ENCODE measurements at places on chromosomes 2 and 18.

GRCh38 chr2:45859682-45860081 is 208.2 kb downstream of the PRKCE start:
- DNase-seq = no peak

DNA sequence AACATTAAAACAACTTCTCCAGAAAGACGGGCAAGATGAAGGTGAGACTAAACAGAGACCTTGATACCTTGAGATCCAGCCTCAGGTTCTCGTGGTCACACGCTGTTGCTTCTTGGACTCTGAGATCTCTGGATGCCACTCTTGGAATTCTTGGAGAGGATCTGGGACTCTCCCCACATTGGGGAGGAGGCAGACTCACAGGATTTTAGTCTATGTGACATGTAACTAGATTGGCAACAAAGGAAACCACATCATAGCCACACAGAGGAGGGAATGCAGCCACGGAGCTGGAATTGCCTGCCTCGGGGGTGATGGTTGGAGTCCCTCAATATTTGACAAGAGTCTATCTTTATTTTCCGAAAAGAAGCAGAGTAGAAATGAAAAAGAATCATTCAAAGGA is 78.8 kb upstream of the IGFBP5 start:
- no peak for DNase-seq

DNA sequence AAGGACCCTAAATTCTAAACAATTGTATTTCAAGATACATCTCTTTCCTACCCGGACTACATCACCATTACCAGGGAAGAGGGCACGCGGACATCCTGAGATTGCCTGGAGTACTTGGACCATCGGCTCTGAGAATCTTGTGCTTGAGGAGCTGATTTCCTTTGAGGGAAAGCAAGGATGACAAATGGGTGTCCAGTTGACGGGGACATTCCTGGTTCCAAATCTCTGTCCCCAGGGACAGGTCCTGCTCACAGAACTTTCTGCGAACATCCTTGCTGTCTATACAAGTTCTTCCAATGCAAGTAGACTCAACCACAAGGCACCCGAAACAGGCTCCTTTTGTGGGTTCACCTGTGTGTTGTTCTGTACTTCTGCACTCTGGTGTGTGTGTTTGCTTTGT is 289.5 kb upstream of the MYT1L start:
- no peak for DNase-seq

GRCh38 chr18:75475228-75475627 is 47.7 kb upstream of the SMIM21 start:
- DNase-seq = peak; percentile 56

GRCh38 chr2:204026294-204026693 is 89.7 kb downstream of the ICOS start:
- DNase-seq = no peak

GRCh38 chr2:30404319-30405259 is 42.5 kb upstream of the LCLAT1 start:
- DNase-seq = no peak

GRCh38 chr2:73253901-73254300 is 19.8 kb downstream of the CCT7 start:
- no peak for DNase-seq

DNA sequence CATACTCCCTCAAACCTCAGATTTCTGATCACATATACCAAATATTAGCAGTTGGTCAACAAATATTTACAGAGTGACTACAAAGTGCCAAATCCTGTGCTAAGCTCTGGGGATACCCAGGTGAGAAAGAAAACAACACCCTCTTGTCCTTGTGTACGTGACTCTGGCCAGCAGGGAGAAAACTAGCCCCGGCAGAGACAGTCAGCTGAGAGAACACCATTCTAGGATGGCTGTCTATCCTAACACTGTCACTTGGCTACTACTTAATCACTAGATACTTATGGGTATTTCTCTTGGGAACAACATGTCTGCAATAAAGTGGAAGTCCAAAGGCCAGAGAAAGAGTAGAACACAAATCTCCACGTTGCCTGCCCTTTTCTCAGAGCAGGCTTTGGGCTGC is 57.9 kb upstream of the CD226 start:
- no peak for DNase-seq

- DNase-seq = no peak
Observed at GRCh38 chr2:152470861-152471854, 136.2 kb downstream of the FMNL2 start.

DNA sequence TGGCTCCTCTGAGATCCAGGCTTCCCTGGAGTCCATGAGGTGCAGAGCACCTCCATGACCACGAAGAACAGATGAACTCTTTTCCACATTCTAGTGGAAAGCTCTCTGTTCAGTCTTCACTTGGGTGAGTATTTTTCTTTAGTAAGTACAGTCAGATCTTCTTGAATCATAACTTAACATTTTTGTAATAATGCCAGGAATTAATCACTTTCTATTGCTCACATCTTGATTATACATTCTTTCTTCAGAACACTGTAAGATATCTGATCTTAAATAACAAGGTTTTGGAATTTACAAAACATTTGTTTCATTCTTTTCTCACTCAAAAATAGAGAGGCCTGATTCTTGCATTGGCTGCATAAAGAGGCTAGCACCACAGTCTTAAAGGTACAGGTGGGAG is 45.4 kb upstream of the RND3 start:
- no peak for DNase-seq

DNA sequence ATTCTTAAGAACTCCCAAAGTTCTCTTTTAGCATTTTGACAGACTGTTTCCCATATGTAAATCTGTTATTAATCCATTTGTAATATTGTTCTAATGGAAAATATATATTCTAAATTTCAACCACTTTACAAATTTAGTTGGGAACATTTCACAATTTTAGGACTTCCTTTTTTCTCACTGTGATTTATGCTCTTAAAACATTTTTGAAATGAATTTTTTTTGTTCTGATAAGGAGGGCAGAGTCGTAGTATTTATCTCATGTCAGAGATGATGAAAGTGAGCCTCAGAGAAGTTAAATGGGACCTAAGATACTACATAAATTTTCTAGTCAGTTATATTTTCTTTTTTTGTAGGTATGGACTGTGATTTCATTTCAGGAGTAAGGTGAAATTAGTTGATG is 26.6 kb downstream of the RASGRP3 start:
- no peak for DNase-seq

DNA sequence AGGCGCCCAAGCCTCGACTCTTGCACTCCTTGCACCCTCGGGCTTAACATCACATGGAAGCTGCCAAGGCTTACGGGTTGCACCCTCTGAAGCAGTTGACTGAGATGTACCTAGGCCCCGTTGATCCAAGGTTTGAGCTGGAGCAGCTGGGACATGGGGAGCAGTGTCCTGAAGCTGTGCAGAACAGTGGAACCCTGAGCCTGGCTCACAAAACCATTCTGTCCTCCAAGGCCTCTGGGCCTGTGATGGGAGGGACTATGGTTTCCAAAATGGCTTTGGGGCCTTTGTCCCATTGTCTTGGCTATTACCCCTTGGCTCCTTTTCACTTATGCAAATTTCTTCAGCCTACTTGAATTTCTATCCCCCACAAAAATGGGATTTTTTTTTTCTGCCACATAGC is 454.0 kb downstream of the PIK3C3 start:
- no peak for DNase-seq

GRCh38 chr2:201465524-201465971 is 14.0 kb downstream of the STRADB start:
- no peak for DNase-seq

DNA sequence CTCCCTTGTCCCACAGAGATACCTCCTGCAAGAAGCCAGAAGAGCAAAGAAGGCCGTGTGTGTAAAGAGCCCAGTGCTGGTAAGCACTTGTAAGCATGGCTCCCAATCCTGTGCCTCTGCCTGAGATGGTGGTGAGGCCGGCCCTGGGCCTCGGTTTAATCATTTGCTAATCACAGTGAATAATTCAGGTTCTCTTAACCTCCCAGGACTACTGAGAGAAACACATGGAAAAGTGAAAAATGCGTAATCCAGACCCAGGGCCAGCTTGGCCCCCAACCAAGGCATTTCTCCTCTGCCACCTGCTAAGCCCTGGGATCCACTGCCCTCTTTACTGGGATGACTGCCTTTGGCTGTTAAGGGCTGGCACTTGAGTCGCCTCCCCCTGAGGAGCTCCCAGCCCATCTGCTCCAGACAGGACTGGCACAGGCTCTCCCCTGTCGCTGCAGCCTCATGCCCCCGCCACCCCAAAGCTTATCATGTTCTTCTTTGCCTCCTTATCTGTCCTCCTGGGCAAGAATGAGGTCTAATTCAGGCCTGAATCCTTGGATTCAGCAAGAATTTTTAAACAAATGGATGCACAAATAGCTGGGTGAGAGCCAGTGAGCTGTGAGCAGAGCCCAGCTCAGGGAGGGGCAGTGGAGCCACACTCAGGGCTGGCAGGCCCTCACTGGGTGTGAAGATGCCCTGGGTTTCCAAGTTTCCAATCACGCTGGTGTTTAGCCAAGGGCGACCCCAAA is 193.9 kb upstream of the HS6ST1 start:
- no peak for DNase-seq

- DNase-seq = no peak
Observed at GRCh38 chr2:238444242-238444641, 17.5 kb downstream of the ASB1 start.

DNA sequence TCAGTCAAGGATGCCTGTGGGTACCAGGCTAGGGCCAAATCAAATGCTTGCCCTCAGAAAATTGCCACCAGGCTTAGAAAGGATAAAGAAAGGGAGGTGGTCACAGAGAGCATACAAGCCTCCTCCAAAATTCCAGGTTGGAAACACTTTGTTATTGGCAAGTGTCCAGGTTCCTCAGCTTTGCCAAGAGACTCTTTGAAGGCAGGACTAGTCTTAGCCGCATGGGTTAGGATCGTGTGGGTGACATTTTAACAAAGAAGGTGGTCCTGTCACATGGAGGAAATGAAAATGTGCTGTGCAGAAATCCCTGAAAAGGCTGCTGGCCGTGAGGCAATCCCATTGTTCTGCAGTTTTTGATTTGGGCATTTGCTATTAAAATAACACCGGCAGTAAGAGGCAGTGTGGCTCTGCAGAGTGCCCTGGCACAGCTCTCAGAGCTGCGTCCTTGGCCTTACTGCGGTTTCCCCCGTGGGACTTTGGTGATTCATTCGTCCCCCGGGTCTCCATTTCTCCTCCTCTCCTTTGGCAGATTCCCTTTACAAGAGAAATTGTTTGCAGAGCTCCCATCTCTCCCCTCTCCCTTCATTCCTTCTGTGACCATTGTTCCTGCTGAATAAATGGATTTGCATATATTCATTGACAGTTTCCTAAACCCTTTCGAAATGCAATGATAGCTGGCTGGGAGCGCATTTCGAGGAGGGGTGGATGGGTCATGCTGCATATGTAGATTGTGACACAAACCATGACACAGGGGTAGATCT is 187.3 kb downstream of the VAPA start:
- no peak for DNase-seq

DNA sequence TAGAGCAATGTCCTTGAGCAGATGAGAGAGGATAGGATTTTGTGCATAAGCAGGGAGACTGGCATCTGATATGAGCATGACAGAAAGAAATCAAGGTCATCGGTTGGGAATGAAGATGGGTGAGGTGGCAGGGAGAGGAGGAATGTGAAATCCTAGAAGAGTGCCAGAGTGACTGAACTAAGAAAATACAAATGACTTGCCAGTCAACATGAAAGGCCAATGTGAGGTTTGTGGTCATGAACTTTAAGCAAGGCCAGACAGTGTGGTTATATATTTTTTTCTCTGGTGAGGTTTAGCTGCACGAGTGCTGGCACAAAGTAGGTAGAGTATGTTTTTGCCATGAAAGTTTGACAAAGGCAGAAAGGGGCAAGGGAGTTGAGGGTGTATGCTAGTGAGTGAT is 21.2 kb downstream of the QPCT start:
- no peak for DNase-seq

DNA sequence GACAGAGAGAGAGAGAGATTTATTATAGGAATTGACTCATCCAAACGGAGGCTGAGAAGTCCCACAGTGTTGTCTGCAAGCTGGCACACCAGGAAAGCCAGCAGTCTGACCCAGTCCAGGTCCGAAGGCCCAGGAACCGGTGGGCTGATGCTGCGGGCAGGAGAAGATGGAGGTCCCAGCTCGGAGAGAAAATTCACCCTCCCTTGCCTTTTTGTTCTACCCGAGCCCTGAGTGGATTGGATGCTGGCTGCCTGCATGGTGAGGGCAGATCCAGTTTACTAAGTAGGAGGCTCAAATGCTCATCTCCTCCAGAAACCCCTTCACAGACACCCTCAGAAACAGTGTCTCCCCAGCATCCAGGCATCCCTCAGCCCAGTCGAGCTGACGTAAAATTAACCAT is 22.2 kb upstream of the STK25 start:
- DNase-seq = no peak

DNA sequence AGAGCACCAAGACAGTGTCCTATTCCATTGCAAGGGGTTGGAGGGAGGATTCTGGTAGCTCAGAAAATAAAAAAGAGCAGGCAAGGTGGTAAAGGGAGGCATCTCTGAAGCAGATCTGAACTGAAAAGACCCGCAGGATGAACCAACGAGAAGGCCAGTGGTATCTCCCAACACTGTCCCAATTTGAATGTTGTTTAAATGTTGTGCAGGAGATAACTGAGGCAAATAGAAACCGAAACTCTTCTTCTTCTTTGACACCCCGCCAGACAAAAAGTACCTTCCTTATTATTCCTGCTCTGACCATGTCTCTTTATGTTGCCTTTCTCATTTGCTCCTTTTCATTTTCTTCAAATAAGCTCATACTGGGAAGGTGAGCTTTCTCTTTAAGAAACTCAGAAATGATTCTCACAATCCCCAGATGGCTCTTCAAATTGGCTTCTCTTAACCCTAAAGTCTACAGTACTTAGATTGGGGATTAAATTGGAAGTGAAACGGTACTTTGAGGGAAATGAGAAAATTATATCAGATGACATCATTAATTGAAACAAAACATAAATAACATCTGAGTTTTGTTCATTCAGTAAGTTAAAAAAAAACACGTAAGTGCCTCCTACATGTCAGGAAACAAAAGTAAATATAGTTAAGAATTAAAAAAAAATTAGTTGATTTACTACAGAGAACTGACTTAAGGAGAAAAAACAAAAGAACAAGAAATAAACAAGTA is 143.6 kb downstream of the WDPCP start:
- DNase-seq = no peak

DNA sequence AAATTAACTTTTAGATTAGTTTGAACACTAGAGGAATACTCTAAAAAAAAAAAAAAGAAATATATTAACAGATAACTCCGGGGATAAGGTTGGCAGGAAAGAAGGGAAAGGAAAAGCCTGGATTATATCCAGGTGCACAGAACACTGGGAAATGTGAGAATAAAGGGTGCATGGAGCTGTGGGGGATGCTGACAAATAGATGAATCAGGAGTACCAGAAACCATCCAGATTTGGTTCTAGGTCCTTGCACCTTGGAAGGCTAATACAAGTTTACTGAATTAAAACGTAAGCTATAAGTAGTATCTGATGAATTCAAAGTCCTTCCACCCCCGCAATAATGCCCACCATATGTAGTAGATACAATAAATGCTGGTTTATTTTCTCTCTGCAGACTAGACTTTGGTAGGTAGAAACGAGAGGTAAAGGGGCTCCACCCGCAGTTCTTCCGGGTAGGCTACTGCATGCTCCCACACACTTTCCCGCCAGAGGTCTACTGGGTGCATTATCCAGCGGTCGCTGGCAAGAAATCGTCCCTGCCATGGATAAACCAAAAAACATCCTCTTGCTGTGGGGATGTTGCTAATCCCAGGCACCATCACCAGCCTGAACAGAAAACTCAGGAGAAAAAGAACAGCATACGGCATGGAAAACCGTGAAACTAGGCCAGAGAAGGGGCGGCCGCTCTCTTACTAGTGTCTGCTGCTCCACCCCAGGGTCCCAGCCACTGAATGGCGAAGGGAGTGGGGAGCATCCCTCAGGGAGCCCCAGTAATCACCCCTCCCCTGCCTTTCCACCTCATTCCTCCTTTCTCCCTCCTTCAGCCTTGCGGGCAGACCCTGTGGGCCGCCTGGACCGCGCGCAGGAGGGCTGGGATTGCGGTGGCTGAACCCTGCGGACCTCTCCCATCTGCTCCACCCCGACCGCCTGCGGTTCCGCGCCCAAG is 1.5 kb downstream of the CNRIP1 start:
- peak; percentile 34 for DNase-seq

All from AG08396 (cell line).